ENCODE measurements at places on chromosomes 3 and 15.

DNA sequence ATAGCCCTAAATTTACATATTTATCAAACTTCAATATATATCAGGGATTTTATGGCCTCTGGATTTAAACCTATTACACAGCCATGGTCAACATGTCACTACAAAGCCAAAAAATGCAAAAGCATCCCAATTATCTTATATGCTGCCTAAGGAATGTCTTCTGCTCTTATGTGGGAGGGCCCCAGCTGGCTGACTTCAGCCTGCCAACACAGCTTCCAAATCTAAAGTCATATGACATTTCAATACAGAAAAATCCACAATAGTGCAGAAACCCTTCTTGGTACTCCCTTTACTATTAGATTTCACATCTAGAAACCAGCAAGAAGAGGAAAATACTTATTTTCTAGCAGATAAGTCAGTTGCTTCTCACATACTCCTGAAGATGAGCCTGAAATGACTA lies 6.4 kb downstream of the PFN2 start:
- no peak for DNase-seq

DNA sequence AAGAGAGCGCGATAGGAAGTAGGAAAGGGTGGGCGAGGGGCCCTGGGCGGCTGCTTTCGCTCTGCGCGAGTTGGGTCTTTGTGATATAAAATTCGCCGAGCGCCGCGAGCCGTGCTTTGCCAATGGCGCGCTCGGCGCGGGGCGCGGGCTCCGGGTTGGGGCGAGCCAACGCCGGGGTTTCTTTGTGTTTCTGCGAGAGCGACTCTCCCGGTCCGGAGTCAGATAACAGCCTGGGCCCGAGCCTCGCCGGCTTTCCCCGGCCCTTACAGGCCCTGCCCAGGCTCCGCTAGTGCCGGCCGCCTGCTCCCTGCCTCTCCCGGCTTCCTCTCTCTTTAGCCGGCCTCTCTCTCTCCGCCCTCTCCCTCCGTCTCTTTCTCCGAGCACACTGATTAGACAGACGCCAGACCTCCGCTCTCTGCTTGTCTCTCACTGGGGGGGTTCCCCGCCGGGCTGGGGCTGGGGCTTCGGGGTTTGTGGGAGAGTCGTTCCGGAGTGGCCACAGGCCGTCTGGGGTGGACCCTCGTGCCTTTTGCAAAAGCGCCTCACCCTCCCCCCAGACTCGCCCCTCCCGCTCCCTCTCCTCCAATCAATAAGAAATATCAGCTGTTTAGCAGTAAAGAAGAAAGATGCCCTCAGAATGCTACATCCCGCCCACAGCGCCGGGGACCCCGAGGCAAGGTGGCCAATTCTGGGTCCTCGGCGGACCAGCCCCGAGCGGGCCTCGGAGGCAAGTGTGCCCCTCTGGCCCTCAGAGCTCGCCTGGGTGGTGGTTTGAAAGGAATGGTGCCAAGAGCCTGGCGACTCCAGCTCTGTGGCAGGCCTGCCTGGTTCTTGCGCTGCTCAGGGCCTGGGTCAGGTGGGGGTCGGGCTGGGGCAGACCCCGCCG lies 2.9 kb downstream of the NR2F2 start:
- DNase-seq, result no peak

DNA sequence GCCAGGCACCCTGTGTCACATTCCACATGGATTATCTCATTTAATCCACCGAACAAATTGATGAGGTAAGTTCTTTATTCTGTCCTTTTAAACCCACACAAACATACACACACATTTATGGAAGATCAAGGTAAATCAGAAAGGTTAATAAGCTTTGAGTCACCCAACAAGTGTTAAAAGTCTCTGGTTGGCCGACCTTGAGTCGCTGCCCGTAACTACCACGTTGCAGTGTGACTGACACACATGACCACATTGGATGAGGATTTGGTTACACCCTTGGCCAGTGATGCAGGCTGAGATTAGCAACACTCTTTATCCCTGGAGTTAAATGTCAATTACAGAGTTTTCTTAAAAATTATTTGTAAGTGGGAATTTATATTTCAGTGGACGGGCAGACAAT lies 19.2 kb downstream of the FOXP1 start:
- DNase-seq, result no peak

- no peak for DNase-seq
These were observed 94.8 kb downstream of the SHQ1 start for GRCh38 chr3:72753495-72753894.

DNA sequence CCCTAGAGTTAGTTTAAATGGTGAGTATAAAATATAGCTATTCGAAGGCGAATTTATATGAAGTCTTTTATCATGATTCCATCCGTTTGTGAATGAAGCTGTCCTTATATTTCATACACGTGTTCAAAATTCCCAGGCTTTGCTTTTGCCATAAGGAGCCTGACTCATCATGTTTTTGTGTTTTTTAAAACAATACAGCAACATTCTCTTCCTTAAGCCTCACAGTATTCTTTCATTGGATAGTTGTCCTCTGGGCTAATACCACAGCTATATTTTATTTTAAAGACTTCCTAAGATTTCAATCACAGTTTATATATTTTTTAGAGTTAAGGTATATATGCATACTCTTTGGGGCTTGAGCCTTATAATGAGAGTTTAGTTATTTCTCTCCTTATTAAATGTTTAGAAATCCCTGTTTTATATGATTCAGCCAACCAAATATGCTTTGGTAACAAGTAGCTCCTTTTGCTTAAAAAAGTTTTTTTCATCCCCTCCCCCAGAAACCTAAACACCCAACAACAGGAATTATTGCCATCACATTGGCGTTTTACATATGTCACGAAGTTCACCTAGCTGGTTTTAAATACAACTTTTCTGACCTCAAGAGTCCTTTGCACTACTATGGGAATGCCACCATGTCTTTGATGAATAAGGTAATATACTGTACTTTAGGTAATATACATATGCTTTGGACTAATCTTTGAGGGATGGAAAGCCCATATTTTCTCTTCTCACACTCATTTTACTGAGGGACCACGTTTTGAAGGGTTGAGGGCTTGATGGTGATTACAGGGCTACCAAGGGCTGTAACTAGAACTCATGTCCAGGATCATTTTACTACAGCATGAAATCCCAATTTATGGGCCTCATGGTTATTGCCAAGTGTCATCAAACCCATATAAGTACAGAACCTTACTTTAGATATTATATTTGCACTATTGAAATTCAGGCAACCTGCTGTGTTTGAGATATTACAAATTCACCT lies 28.5 kb downstream of the ST3GAL6 start:
- no peak for DNase-seq

- DNase-seq, result no peak
These were observed 699.2 kb downstream of the TUSC7 start for GRCh38 chr3:117408811-117409210.

DNA sequence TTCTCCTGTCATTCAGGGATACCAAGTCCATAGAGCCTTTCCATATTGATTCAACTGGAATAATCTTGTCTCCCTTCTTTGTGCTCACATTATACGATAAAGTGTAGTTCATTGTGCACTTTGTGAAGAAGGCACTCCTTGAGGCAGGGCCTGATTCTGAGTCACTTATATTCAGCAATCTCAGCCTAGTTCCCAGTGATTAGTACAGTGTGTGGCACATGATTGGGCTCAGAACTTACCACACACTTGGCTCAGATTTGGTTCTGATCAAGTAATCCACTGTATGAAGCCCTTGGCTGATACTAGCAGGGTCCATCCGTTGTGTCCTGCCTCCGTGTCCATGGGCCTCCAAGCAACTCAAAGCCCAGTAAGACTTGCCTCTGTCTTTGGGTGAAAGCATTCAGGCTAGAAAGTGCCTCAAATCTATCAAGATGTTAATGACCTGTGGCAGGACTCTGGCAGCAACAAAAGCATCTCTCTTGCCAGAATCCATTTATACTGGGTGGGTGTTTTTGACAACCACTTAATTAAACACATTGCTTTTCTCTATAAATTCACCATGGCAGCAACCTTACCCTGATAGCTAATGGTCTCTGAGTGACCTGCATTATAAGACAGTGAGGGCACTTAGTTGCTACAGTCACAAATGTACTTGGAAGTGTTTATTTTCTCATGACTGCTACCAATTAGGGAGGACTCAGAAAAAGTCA lies 51.3 kb downstream of the TPRG1 start:
- DNase-seq, result no peak

DNA sequence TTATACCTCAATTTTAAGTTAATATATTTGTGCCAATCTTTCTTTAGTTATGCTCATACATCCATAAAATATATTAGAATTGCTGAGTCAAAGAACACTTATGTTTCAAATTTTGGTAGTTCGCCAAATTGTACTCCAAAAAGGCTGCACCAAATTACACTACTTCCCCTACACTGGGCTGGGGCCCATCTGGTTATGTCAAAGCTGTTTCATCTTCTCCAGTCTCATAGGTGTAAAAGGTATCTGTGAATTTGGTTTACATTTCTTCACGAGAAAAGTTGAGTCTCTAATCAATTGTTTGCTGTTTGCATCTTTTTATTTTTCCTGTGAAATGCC lies 706 bp downstream of the FSIP1 start:
- DNase-seq, result no peak

GRCh38 chr3:88267441-88267840 lies 117.7 kb downstream of the C3orf38 start:
- no peak for DNase-seq

GRCh38 chr3:128884992-128885391 lies 5.6 kb downstream of the ACAD9 start:
- DNase-seq, result no peak

All from stimulated activated CD4-positive, alpha-beta T cell treated with anti-CD3 and anti-CD28 coated beads, Interleukin-15, amount 100 ng/mL, for 48 hours (primary cell).